Central memory CD8-positive, alpha-beta T cell (primary cell): ENCODE measurements at places on chromosomes 16 and 17.

DNA sequence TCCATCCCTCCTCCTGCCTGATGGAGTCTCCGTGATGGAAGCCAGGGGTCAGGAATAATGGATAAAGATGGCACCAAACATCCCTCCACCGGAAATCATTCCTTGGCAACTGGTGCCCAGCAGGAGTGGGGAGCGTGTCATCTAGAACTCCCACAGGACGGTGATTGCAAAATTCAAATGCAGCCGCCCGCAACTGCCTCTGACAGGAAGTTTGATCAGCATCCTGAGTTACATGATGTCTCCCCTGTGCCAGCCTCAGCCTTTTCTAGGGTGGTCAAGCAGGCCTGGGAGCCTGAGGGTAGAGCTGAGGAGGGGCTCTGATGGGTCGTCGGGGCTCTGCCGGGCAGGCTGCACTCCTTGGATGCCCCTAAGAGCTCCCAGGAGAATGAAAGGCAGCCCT lies 52.8 kb downstream of the GSG1L start:
- no peak for DNase-seq

DNA sequence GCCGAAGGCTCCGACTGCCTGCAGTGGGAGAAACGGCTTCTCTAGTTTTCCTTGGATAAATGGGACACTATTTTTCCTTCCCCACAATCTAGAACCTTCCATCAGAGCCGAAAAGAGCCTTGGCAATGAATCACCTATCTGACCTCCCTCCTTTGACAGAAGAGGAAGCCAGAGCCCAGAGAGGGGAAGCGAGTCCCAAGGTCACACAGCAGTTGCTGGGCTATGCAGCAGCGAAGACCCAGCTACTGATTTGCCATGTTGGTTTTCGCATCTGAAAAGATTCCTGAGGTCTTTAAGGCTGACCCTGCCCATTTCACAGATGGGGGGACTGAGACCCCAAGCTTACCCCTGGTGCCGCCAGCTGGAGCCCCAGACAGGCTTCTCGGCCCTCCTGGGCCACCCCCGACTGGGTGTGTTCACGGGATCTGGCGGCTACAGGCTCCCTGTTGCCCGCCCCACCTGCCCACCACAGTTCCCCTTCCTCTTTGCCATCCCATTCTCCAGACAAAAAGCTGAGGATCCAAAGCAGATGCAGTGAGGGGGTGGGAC lies 45.9 kb downstream of the RAI1 start:
- DNase-seq: no peak

DNA sequence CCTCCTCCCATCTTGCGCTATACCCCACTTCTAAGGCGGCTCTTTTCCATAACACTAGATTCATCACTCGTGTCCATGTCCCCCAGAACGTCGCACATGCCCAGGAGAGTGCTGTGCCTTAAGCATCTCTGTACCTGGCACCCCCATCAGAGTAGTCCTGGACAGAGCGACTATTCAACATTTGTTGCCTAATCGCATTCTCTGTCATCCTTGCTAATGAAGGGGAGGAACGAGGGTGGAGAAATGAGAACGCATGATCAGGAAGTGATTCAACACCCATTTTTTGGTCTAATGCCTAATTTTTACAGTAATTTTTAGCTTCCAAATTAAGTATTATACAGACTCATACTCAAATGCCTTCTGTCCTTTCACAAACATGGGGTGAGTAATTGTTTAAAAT lies 53.2 kb downstream of the SLC39A11 start:
- DNase-seq: no peak

DNA sequence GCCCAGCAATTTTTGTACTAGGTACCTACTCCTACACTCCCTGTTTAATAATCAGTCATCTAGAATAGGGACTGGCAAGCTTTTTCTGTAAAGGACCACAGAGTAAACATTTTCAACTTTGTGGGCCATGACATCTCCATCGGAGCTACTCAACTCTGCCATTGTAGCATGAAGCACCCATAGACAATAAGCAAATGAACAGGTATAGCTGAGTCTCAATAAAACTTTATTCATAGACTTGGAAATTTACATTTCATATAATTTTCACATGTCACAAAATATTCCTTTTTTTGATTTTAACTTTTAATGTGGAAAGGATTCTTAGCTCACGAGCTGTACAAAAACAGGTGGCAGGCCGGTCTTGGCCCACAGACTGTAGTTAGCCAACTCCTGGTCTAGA lies 345.8 kb downstream of the SOX9 start:
- no peak for DNase-seq

DNA sequence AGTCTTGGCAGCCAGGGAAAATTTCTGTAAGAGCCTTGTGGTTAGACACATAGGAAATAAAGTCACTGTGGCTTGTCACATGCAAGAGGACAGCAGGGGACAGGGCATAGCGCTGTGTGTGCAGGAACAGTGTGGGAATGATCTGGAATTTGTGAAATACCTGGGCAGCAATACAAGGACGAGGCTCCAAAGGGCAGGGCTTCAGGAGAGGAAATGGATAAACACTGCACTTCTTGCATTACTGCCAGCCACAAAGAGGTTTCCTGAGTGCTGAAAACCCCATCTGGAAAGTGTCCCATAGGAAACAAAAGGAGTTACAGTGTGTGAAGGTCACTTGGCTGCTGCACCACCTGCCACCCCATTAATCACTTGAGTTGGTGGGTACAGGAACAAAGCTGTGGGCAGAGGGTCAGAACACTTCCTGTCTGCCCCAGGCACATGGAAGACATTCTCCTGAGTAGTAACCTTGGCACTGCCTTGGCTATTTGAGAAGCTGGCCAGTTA lies 12.1 kb upstream of the HP start:
- no peak for DNase-seq

DNA sequence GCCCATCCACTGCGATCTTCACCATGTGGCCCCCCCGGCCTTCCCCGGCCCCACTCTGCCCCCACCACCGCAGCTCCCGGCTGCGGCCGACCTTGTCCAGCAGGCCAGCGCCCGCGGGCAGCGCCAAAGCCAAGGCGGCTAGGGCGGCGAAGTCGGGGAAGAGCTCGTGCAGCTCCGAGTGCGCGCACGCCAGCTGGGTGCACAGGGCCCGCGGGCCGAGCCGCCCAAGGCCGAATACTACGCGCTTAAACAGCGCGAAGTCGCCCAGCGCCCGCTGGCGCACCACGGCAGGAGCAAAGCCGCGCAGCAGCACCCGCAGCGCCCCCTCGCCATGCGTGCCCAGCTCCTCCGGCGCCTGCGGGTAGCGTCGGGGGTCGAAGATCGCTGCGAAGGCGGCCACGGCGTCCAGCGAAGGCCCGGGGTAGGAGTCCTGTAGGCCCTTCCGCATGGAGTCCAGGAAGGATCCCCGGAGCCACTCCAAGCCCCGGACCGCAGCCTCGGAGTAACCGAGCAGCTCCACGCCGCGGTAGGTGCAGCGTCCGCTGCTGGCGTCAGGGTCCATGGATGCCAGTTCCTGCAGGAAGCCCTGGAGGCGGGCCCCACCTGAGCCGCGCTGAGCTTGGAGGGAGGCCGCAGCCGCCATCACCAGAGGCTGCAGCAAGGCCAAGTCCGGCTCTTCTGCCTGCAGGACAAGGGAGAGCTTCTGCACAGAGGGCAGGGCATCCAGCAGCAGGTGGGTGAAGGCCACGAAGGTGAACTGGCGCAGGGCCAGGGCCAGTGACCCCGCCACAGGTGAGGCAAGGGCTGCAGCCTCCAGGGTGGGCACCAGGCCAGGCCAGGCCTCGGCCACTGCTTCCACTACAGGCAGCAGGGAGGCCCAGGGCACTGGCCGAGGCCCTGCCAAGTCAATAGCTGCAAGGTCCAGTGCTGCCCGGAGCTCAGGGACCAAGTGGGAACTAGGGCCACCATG lies 10.3 kb downstream of the C17orf113 start:
- DNase-seq: no peak

DNA sequence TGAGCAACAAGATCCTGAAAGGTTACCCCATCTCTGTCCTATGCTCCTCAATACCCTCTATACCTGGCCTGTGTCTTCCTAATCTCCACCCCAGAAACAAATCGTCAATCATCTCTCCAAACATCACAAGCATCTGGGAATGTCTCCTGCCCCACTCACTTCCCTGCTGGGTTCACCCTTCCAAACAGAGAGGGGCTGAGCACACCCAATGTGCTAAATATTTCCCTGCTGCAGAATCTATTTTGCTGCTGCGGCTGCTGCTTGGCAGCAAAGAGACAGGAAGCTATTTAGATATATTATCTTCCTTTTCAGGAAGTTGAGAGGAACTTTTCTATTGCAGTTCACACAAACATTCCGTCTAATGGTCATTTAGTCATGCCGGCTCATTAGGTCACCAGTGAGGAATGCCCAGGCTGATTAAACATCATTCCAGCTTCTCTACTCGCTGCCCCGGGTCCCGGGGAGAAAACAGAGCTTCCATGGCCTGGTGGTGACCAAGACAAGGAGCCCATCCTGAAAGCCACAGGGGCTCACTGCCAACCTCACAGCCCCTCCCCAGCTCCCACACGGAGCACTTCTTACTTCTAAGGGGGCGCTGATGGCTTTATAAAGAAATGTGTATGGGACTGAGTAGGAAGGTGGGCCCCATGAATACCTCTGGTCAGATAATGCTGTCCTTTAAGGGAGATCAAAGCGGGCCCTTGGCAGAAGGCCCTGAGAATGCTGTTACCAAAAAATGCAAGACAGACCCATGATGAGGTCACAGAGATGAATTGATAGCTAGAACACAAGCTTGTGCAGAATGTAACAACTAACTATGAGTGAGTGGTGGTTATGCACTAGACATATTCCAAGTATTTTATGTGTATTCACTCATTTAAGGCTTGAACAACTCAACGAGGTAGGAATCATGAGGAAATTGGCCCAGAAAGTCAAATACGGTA lies 218.3 kb downstream of the SOX9 start:
- DNase-seq: no peak

- no peak for DNase-seq
Measured at GRCh38 chr17:17752821-17753321, 71.6 kb downstream of the RAI1 start.

GRCh38 chr17:62572888-62573401 lies 54.5 kb upstream of the MRC2 start:
- DNase-seq: no peak

DNA sequence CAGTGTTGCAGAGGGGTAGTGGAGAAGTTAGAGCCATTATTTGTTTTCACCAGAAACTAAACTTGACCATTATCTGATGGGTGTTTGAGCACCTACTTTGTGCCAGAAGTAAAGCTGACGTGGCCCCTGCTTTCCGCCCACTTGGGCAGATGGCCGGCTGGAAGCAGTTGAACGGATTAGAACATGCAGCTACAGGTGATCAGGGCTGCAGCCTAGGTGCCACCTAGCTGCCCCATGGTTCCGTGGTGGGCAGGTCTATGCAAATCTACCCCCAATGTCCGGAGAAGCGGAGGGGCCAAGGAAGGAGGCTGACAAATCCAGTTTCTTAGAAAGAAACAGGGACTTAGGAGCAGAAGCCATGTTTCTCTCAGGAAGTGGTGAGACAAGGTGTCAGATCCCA lies 62.7 kb downstream of the B9D1 start:
- no peak for DNase-seq

- DNase-seq: no peak
Measured at GRCh38 chr16:50265260-50265659, 1.1 kb upstream of the ADCY7 start.

- DNase-seq: peak; percentile 71
Measured at GRCh38 chr17:82205720-82206508, 6.7 kb downstream of the CCDC57 start.

DNA sequence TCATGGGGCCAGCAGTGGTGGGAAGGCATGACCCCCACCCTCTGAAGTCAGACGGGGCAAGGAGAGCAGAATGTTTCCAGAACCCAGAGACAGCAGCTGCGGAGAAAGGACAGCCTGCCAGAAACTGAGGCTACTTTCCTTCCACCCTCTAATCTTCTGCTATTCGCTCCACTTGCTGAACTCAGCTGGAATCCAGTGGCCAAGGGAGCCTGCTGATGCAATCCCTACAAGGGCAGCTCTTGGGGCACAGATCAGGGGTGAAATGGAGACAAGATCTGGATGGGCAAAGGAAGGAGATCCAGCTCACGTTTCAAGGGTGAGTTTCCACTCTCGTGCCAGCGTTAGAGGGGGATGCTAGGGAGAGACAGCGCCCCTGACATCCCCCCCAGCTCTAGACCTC lies 479.1 kb downstream of the SLC39A11 start:
- DNase-seq: no peak

GRCh38 chr17:78133971-78134898 lies 3.7 kb downstream of the TMC8 start:
- DNase-seq: peak; percentile 74

GRCh38 chr16:79618692-79619050 lies 18.1 kb upstream of the MAF start:
- DNase-seq: no peak

GRCh38 chr17:50298018-50298417 lies 23.8 kb downstream of the TMEM92 start:
- DNase-seq: no peak

GRCh38 chr17:8161289-8162232 lies 1.2 kb downstream of the VAMP2 start:
- no peak for DNase-seq

- DNase-seq: no peak
Measured at GRCh38 chr17:64607862-64608565, 54.1 kb downstream of the SMURF2 start.

- no peak for DNase-seq
Measured at GRCh38 chr16:13621639-13622038, 298.3 kb upstream of the ERCC4 start.

GRCh38 chr16:66662445-66663194 lies 33.9 kb downstream of the CMTM4 start:
- DNase-seq: no peak

DNA sequence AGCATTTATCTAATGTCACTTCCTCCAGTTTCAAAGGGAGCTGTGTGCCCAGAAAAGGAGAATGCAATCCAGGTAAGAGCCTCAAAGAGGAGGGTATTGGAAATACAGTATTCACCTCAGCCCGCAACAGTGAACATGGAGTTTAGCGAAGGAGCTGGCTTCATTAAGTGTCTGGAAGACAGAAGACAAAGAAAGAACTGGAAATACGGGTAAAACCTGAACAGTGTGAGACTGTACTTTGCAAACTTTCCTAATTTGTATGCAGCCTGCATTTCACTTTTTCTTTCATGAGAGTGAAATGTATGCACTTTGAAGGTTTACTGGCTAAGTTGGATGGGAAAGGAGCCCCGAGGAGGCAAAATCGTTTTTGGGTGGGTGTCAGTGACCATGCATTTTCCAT lies 478.4 kb downstream of the HS3ST3B1 start:
- DNase-seq: no peak

DNA sequence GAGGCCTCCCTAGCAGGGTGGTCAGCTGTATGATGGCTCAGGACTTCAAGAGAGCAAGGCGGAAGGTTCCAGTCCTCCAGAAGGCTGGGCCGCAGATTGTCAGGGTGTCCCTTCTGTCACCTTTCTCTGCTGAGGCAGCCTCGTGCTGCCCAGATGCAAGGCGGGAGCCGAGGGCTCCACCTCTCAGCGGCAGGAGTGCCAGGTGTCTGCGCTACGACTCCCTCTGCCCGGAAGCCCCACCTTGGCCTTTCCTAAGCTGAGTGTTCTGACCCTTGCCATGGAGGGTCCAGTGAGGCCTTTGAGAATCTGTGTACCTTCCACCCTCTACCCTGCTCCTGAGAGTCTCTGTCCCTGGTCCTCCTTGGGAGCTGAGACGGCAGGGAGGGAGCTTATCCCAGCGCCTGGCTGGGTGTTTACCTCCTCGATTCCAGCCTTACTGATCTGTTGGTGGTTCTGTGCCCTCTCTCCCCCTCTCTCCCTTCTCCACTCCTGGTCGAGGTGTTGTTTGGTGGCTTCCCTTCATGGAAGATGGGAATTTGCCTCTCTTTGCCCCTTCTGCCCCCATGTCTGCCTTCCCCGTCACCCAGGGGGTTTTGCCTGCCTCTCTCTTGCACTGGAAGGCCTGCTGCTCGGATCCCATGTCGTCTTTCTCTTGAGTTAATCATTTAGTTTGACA lies 2.2 kb upstream of the ZNF750 start:
- no peak for DNase-seq
